ENCODE measurements at places on chromosomes 1 and 21.

DNA sequence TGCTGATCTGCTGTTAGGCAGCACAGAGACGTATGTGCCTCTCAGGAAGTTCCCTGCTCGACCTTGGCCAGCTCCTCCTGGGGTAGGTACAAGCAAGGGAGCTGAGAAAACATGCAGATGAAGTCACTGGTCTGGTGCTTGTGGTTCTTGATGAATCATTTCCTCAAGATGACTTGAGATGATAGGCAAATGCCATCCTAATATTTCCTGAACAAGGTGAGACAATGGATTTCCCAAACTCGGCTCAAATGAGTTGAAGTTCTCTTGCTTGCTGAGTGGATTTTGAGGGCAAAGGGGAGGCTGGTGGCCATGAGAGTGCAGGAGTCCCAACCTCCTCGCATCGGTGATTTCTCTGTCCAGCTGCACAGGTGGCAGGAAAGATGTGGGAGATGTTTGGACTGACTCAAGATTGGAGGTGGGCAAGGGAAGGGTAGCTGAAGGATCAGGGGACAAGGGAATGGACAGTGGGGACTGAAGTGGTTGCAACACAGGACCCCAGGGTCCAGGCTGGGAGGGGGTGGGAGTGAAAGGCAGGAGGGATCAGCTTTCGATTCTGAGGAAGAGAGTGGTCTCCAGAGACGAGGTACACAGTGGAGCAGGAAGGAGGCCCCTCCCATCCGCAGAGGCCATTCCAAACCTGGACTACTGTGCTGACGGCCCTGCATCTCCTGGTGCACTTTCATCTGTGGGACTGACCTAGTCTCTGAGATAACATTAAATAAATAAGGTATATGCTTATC, 63.9 kb downstream of the CAPN2 start:
- DNase-seq, result peak; percentile 38

DNA sequence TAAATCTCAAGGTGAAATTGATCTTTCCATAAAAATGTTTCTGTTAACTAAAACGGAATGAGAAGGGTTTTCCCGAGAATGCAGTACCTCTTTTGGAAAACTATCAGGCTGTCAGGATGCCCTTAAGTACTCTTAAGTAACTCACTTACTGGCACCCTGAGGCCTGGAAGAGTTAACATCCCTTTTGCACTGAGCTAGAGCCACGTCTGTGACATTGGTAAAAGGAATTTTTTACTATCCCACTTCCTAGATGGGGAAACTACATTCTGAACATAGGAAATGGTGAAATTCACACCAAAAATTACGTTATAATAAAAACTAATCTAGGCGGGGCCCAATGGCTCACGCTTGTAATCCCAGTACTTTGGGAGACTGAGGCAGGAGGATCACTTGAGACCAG, 39.7 kb upstream of the MAP10 start:
- DNase-seq, result no peak

DNA sequence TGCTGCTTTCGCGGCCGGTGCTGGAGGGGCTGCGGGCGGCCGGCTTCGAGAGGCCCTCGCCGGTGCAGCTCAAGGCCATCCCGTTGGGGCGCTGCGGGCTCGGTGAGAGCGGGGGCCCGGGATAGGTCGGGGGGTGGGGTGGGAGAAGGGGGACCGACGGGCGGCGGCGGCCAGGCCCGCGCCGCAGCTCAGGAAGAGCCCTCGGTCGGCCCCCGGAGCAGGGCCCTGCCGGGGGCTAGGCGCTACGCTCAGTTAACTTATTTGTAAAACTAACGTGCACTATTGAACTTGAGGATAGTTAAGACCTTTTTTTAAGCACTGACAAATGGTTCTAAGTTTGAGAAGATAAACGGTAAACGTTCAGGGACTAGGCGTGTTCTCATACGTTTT, 418 bp downstream of the DDX20 start:
- no peak for DNase-seq

DNA sequence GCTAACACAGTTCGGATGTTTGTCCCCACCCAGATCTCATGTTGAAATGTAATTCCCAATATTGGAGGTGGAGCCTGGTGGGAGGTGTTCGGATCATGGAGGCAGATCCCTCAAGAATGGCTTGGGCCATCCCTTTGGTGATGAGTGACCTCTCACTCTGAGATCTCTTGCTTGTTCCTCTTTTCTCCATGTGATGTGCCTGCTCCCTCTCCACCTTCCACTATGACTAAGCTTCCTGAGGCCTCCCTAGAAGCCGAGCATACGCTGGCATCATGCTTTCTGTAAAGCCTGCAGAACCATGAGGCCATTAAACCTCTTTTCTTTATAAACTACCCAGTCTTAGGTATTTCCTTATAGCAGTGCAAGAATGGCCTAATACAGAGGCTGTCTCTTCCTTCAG, 8.1 kb upstream of the PLA2G5 start:
- DNase-seq, result no peak

DNA sequence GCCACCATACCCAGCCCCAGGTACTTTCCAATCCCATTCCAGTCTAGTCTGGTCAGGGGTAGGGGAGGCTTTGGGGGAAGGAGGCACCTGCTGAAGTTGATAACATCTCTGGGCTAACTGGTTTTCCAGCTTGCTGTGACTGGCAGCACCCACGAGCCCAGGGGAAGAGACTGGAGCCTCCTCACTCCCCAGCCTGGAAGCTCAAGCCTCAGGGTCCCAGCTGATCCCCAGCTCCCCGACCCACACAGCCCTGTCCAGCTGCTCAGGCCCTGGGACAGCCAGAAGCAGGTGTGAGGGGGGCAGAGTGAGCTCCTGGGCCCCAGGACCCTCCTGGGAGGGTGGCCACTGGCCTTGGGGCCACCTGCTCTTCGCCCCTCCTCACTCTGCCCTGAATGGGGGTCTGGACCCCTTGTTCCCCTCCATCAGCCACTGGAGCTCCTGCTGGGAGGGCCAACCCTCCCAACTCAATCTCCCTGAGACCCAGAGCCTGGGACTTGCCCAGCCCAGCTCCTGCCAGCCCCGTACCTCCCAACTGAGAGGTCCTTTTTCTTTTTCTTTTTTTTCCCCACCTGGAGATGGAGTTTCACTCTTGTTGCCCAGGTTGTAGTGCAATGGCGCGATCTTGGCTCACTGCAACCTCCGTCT, 23.5 kb upstream of the RNU1-4 start:
- DNase-seq, result no peak

- no peak for DNase-seq
Observed at GRCh38 chr1:67169496-67169895, 3.2 kb downstream of the IL23R start.

DNA sequence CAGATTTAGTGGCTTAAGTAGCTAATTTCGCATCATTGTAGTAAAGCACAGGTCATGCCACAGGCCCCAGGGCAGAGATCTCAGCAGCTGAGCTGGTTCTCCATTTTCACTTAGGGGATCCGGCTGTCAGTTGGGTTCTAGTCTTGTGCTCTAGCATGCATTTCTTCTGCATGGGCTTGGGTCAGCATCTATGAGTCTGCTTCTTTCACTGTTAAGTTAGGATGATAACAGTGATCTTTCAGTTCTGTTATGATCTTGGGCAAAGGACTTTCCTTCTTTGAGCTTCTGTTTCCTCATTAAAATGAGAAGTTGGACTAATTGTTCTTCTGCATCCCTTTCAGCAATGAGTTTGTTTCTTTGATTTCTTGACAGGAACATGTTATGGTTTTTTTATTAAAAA, 123.6 kb upstream of the DNAH14 start:
- no peak for DNase-seq

- DNase-seq, result no peak
Observed at GRCh38 chr1:73452522-73452921, 745.5 kb downstream of the LRRIQ3 start.

DNA sequence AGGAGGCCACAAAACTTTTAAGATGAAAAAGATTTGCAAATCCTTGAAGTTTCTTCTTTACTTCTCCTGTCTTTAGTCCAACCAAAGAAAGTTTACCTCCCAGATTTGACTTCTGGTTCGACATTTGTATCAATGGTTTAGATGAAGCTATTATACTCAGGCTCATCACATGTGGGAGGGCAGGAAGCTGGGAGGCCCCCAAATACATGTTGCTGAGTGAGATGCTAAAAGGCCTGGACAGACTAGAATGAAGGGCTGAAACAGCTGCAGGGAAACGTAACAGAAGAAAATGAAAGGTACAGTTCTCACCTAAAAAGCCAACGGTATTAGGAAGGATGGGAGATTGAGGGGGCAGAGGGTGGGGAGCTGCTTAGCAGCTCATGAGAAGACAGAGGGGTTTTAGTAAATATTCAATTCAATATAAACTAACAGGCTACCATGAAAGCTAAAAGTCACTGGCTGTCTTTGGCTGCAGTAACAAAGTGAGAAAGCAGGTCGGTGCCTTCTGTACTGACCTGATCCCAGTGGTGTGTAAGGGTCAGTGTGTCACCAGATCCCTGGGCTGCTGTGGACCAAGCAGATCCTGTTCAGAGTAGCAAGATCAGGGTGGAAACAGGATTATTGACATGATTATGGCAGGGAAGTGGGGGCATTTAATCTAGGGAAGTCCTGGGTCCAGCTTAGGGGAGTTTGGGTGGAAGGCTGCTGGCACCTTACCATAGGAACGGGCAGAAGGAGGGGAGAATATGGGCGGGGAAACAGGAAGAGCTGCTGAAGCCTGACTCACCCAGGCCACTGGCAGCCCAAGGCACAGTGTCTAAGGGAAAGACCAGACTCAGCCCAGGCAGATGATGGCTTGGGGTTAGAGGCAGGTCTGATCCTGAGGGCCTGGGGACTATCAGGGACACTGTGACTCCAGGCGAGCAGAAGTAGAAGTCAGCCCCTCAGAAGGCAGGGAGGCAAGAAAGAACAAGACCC, 60.4 kb downstream of the KCNN3 start:
- DNase-seq, result no peak
